Iris pigment epithelial cell (primary cell): ENCODE measurements at places on chromosomes 5 and 9.

- no peak for DNase-seq
Observed at GRCh38 chr5:168291964-168292785, 730 bp downstream of the WWC1 start.

GRCh38 chr5:79135790-79136553 lies 24.4 kb downstream of the BHMT start:
- no peak for DNase-seq

- peak; percentile 69 for DNase-seq
Observed at GRCh38 chr5:145825751-145826180, 9.4 kb downstream of the PRELID2 start.

DNA sequence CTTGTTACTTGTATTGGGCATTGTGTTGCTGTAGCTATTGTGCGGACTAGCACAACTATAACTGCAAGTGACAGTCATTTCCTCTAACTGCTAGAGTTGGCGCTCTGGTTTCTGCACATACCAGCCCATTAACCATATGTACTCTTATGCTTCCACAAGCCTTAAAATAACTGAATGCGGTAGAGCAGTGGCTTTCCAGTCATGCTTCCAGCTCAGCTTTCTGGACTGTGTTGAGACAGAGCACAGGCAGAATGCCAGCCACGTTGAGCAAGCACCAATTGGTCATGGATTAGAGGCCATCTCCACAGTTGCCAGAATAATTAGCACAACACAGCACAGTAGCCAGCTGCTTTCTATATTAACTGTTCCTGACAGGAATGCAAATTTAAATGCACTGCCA lies 12.2 kb downstream of the INVS start:
- peak; percentile 98 for DNase-seq

DNA sequence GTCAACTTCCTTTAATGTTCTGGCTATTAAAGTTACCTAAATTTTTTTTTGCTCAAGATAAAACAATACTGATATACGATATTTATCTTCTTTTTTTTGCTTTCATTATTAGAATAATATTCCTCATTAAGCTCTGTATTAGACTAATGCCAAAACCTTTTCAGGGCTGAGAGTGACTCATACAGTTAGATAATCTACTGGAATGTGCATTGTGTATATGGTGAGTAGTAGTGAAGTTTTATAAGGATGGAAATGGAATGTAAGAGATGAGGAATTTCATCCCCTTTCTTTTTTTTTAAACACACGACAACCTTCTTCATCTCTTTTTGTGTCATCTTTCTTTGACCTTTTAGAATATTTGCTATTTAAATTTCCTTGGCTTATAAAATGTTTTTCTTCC lies 268.6 kb downstream of the ISL1 start:
- DNase-seq, result peak; percentile 8

- no peak for DNase-seq
Observed at GRCh38 chr5:23007762-23008161, 154.6 kb upstream of the CDH12 start.

DNA sequence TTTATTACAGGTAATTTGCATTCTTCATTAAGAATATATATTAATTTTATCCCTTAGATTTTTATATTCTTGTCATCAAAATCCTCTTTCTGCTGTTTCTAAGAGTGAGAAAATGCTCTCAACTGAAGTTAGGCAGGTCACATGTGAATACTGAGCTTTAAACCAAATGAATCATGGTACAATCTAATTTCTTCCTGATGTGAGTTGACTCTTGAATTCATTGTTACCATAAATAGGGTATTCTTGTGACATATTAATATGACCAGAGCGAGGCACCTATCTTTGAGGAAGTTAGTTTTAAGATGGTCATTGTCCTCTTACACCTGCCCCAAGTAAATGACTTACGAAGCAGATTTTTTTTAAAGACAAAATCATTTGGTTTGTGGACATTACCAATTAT lies 17.4 kb downstream of the C9orf85 start:
- DNase-seq, result no peak
